ENCODE measurements at places on chromosomes 3 and 15.

GRCh38 chr15:64901141-64901540, 10.6 kb upstream of the ANKDD1A start:
- DNase-seq, result no peak

GRCh38 chr3:141341536-141341935, 26.8 kb upstream of the ZBTB38 start:
- no peak for DNase-seq

DNA sequence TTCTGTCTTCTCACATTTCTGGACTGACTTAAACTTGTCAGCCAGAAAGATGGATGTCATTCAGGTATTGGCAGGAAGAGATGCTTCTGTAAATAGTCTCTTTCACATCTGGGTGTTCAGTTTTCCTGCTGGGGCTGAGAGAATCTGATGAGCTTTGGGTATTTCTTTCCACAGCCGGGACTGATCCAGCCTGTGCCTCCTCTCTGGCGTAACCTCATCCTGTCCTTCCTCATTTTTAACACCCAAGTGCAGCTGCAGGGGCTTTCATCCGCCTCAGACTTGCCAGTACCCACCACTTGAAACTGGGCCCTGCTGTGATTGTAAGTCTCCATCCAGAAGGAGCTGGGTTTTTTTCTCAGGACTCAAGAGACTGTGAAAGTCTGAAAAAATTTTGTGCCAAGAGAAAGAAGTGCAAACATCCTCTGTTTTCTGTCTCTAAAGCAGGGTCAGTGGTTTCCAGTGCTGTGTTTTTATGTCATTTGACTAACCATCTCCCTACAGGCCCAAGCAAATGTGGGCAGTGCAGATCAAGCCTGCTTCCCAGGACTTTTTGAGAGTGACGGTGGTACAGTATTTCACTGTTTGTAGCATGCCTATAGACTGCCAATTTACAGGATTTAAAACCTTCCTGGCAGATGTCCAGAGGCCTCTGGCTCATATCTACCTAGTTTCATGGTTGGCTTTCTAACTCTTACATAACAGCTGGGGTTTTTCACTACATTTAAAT, 342.7 kb downstream of the PTPRG start:
- DNase-seq, result no peak

DNA sequence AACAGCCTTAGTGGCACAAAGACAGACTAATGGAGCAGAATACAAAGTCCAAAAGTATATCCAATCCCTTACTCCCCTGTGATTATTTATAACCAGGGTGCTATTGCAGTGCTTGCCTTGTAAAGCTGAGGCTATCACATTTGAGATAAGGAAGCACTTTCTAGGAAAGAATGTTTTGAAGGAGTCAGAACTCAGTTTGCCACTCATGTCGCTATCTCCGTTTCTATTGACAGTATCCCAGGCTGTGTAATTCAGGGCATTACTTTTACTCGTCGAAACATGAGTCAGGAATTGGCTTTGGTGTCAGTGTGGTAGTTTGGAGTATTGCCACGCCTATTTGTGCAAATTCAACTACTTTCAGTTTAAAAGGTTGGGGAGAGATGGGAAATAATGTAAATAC, 78.4 kb downstream of the FBXL2 start:
- DNase-seq, result no peak

DNA sequence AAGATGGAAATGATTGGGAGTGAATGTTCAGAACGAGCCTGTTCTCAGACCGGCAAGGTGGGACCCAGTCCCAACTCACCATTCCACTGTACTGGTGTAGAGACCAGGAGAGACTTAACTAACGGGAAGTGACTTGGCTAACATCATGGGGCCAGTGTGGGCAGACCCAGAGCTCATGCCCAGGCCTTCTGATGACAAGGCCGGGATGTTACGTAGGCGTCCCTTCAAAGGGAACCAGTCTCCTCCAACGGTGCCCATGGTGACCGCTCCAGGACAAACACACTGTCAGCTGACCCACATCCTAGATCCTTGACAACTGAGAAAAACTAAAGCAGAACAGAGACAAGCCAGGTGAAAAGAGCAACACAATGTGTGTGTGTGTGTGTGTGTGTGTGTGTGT, 128.4 kb upstream of the HACD2 start:
- no peak for DNase-seq

GRCh38 chr3:149908424-149908957, 62.2 kb downstream of the PFN2 start:
- DNase-seq, result no peak

- no peak for DNase-seq
These were observed 3.1 kb upstream of the PTH1R start for GRCh38 chr3:46874430-46874829.

GRCh38 chr15:82737975-82738374, 28.3 kb upstream of the AP3B2 start:
- no peak for DNase-seq

DNA sequence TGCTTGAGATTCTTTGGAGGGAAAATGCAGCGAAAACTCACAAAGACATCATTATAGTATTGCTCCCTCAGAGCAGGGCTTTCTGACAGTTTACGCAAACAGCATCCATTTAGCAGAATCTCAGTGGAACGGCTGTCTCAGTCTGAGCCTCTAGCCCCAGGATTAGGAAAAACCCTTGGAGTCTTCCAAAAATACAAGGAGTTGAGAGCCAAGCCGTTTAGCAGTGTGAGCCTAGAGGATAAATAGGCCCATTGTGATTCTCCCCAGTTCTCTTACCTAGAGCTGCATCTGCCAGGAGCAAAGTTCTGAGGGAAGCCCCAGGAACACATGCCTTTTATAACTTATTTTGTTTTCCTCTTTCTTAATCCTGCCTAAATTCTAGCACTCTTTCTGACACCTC, 359.6 kb downstream of the NTRK3 start:
- DNase-seq, result no peak

- no peak for DNase-seq
These were observed 237.4 kb upstream of the TRIM42 start for GRCh38 chr3:140440446-140440845.

DNA sequence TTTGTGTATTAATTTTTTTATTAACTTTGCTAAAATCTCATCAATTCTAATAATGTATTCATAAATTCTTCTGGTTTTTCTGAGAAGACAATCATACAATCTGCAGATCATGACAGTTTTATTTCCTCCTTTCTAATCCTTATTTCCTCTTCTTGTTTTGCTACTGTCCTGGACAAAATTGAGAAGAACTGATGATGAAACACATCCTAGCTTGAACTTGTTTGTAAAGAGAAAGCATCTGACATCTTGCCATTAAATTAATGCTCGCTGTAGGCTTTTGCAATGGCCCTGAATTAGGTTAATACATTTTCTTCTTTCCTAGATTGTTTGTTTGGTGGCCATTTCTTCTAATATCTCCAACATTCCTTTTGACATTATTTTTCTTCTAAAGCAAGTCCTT, 110.9 kb upstream of the TPM1 start:
- no peak for DNase-seq

- DNase-seq, result peak; percentile 47
These were observed 36.8 kb downstream of the ATP1B3 start for GRCh38 chr3:141913150-141913811.

DNA sequence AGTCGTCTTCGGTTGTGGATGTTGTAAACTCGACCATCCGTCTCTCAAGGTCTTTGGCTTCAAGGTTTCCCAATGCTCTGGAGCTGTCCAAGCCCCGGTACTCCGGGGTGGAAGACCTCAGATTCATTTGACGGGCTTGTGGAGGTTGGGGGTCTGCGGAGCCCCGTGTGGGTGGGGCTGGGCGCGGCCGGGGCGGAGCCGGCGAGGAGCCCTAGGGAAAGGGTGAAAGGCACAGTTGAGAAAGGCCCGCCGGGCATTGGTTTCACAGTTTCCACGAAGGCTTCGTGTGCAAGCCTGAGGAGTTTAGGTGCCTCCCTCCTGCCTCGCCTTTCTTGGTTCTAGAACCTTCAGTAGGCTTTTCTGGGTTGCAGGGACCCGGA, 360 bp upstream of the MGA start:
- no peak for DNase-seq

- DNase-seq, result no peak
These were observed 42.9 kb downstream of the TNFAIP8L3 start for GRCh38 chr15:51051776-51052175.

- DNase-seq, result no peak
These were observed 123.6 kb upstream of the VEPH1 start for GRCh38 chr3:157626817-157627216.

- no peak for DNase-seq
These were observed 18.9 kb downstream of the RGMA start for GRCh38 chr15:93070132-93070531.

- DNase-seq, result no peak
These were observed 239.4 kb downstream of the ROBO2 start for GRCh38 chr3:77279276-77279675.

DNA sequence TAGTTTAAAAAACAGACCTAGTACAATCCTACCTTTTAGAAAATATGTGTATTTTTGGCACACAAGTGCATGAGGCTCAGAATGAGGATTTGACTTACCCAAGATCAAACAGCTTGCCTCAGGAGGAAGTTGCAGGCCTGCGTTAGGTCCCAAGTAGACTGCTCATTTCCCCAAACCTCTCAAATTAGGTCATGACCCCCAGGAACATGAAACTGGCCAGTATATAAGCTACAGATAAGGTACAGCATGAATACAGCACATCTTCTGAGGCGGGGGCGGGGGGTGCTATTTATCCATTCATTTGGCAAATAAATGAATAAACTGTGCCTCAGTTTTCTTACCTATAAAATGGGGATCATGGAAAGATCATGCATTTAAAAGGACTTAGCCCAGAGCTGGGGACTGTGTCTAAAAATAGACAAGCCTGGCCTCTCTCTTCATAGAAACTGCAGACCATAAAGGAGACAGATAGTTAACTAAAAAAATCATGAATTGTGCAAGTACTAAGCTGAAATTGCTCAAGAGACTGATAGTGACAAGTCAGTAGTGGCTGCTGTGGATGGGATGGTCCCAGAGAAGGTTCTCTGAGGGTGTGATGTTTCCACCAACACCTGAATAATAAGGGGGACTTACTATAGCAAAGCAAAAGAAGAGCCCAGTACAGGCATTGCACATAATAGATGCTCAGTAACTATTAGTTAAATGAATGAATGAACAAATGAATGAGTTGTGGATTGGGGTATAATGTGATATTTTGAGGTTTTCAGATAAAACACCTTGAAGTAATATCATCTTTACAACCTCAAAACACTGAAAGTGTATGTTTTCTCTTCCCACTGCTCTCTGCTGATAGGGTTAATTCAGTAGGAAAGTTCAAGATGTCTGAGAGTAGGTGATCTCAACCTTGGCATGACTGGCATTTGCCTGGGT, 258.5 kb upstream of the PROK2 start:
- no peak for DNase-seq

DNA sequence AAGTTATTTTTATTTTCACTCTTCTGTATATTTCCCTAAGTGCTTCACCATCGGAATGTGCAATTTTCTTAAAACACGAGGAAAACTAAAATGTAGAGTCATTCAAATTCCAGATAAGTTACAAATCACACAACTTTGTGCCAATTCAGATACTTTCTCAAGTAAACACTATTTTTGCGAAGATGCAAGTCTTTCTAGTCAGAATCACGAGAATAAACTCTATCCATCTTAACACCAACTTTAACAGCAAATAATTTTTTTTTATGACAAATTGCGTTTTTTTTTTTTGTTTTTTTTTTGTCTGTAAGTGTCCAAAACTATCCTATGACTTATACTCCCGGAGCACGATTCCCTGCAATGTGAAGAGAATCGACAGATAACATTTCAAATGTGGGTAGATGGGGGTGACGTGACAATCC, 1.3 kb downstream of the STAG1 start:
- DNase-seq, result no peak

DNA sequence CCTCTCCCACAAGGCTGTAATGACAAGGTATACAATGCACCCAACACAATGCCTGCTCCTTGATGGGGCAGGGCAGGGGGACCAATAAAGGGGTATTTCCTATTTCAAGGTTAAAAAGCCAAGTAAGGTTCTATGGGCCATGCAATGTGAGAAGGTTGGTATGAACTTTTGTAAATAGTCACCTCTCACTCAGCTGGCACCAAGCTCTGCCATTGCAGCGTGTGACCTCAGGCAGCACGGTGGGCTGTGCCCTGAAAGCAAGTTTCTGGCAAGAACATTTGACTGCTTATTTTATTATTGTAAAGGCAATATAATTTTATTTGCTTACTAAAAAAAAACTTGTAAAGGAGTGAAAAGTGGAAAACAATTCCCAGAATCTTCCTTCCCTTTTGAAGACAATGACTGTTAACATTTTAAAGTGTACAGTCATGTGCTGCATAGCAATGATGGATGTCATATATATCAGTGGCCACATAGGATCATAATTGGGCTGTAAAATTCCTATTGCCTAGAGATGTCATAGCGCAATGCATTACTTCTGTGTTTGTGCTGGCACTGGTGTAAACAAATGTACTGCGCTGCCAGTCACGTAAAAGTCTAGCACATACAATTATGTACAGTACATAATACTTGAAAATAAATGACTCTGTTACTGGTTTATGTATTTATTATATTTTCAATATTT, 167.3 kb upstream of the RORA start:
- DNase-seq, result no peak

DNA sequence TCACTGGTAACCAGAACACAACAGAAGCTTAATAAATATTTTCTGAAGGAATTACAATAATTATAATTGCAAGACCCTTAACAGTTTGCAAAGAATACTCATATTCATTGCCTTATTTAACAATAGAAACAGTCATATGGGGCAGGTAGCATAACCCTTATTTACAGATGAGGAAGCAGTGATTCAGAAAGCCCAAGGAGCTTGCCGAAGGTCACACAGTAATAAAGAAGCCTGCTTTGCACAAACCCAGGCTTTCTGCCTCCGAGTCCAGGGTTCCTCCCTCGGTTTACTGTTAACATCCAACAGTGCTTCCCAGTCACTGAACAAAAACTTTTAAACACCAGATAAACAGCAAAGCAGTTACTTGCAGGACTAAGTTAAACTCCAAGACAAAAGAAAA, 35.3 kb downstream of the SRGAP3 start:
- no peak for DNase-seq

DNA sequence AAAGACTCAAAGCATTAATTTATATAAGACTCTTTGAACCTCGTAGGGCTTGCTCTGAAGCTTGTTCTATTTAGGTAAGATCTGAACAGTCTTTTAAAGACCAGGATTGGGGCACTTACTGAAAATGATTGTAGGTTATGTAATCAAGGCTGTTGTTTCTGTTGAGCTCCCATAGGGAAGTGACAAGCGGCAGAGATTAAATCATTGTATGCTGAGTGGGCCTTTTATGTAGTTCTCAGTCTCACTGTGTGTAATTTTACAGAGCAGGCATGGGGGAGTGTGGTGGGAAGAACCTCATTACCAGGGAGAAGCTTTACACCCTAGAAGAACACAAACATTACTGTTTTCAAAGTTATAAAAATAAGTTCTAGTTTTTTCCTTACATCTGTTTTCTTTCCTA, 160.0 kb upstream of the SNTN start:
- DNase-seq, result no peak

Data from activated naive CD4-positive, alpha-beta T cell treated with Interleukin-2 at 50 U/mL for 16 hours (primary cell).